ENCODE measurements at places on chromosomes 11 and 22.

GRCh38 chr11:20035701-20036601, 124.3 kb downstream of the DBX1 start:
- no peak for DNase-seq

DNA sequence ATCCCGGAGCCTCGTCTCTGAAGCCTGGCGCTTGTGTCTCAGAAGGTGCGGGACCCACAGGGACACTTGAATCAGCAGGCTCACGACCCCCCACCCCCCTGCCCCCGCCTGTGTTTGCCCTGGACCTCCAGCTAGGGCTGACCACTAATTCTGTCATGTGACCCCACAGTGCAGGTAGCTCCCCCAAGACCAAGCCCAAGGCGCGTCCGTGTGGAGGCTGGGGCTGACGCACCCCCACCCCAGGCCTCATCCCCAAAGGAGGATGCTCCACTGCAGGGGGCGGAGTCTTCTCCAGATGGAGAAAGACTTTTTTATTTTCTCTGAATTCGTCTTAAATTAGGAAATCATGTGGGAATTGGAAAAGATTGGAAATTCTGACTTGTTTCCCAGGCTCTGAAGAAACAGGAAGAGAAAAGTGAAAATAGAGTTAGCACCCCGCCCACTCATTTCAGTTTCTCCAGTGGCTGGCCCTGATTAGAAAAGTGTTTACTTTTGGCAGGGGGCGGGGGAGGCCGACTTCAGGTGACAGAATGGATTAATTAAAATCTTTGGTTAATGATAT, 1.0 kb upstream of the RELA start:
- DNase-seq, result no peak

GRCh38 chr22:46758121-46758520, 4.3 kb upstream of the TBC1D22A start:
- DNase-seq, result no peak

GRCh38 chr11:17876827-17877226, 136.0 kb downstream of the SERGEF start:
- DNase-seq, result no peak

GRCh38 chr11:26905368-26905767, 88.5 kb upstream of the FIBIN start:
- no peak for DNase-seq

- DNase-seq, result peak; percentile 86
Observed at GRCh38 chr11:33899400-33900037, 7.6 kb upstream of the LMO2 start.

DNA sequence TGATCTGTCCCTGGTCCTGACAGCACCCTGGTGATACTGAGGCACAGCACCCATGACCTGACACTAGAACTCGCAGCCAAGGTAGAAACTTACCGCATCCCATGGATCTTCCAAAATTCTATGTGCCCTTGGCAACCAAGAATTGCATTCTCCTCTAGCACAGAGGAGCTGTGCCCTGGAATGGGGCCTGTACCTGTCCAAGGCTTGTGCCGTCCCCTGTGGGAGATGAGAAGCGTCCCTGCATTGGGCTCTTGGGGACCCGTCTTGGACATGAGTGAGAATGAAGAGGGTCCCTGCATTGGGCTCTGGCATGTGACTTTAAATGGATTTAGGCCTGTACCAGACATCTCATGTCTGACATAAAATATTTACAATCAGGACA, 67.1 kb downstream of the GGTLC2 start:
- no peak for DNase-seq

GRCh38 chr11:8838248-8838647, 72.7 kb upstream of the AKIP1 start:
- no peak for DNase-seq

GRCh38 chr11:94788396-94788795, 20.2 kb downstream of the AMOTL1 start:
- DNase-seq, result no peak

GRCh38 chr11:46386674-46387073, 4.9 kb downstream of the CHRM4 start:
- DNase-seq, result no peak

GRCh38 chr11:61588728-61589191, 7.9 kb upstream of the SYT7 start:
- peak; percentile 74 for DNase-seq

GRCh38 chr11:78109081-78110015, 29.7 kb upstream of the NDUFC2 start:
- no peak for DNase-seq

DNA sequence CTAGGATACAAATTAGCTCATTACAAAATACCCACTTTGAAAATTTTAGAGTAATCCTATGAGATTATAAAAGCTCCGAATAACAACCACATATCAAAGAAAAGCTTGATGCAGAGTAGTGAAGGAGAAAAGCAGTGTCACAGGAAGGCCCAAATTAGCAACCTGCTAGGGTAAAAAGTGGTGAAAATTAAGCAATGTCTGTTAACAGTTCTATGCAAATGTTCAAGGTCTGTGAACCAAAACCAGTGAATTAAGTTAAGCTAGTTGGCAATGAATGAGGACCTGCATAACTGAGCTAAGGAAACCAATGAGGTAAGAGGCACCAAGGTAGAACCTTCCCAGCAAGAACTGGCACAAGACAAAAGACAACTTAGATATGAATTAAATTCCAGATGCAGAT, 29.6 kb downstream of the PRDM10 start:
- no peak for DNase-seq

GRCh38 chr11:44760917-44761550, 34.3 kb downstream of the TSPAN18 start:
- peak; percentile 42 for DNase-seq

DNA sequence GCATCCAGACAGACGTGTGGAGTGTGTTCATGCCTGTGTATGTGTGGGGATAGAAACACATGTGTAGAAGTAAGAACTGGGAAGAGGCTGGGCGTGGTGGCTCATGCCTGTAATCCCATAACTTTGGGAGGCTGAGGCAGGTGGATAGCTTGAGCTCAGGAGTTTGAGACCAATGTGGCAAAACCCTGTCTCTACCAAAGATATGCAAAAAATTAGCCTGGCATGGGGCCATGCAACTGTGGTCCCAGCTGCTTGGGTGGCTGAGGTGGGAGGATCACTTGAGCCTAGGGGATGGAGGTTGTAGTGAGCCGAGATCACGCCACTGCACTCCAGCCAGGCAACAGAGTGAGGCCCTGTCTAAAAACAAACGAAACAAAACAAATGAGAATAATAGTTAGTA, 1166.6 kb downstream of the TBC1D22A start:
- DNase-seq, result no peak

GRCh38 chr22:40482391-40482790, 112.0 kb downstream of the SGSM3 start:
- no peak for DNase-seq
